ENCODE measurements at places on chromosomes 13 and 19.

GRCh38 chr19:41792513-41793413 is 3.6 kb upstream of the CEACAM3 start:
- DNase-seq: peak; percentile 55

DNA sequence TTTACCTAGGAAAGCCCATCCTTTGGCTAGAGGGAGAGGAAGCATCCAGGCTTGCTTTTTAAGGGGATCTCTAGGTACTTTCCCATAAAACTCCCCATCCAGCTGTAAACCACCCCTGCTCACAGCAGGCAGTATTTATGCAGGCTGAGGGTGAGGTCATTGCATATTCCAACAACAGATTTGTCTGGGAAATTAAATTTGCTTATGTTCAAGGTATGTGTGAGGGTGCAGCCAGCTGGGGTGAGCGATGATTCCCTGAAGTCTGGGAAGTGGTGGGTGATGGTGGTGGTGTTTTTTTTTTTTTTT is 96.3 kb upstream of the C1QTNF9B start:
- no peak for DNase-seq

DNA sequence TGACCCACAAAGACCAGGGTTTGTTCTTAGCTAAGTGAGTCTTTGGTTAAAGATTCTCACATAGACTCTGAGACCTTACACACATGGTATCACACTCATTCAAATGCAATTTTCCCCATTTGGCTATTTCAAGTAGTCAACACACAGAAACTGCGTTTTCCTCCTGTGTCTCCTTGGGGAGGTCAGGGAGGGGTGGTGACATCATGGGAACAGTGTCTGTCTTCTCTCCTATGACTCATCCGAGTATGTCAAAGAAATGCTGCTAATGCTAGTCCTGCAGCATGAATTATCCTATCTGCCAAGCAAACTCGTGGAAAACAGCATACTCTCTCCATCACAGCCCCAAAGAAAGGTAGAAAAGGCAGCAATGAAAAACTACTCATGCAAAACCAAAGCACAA is 100.2 kb downstream of the ENOX1 start:
- peak; percentile 17 for DNase-seq

- DNase-seq: no peak
These were observed 58.2 kb downstream of the USP12 start for GRCh38 chr13:27113436-27113835.

GRCh38 chr19:56905631-56906150 is 65.2 kb upstream of the PEG3 start:
- no peak for DNase-seq

DNA sequence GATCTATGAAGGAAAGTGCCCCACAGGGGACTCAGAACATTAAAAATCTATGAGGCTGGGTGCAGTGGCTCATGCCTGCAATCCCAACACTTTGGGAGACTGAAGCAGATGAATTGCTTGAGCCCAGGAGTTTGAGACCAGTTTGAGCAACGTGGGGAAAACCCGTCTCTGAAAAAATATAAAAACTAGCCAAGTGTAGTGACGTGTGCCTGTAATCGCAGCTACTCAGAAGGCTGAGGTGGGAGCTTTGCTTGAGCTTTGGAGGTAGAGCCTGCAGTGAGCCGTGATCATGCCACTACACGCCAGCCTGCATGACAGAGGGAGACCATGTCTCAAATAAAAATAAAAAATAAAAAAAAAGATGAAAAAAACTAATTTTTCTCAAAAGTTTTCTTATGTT is 1070.6 kb downstream of the PCDH9 start:
- DNase-seq: no peak

- no peak for DNase-seq
These were observed 30.0 kb upstream of the ZNRF4 start for GRCh38 chr19:5425260-5425659.

GRCh38 chr19:17536955-17537354 is 18.5 kb upstream of the COLGALT1 start:
- no peak for DNase-seq

GRCh38 chr19:31113293-31113692 is 235.9 kb downstream of the TSHZ3 start:
- no peak for DNase-seq

GRCh38 chr13:37014609-37015008 is 14.0 kb downstream of the EXOSC8 start:
- DNase-seq: no peak

GRCh38 chr19:38063928-38064327 is 156.9 kb downstream of the SIPA1L3 start:
- no peak for DNase-seq

DNA sequence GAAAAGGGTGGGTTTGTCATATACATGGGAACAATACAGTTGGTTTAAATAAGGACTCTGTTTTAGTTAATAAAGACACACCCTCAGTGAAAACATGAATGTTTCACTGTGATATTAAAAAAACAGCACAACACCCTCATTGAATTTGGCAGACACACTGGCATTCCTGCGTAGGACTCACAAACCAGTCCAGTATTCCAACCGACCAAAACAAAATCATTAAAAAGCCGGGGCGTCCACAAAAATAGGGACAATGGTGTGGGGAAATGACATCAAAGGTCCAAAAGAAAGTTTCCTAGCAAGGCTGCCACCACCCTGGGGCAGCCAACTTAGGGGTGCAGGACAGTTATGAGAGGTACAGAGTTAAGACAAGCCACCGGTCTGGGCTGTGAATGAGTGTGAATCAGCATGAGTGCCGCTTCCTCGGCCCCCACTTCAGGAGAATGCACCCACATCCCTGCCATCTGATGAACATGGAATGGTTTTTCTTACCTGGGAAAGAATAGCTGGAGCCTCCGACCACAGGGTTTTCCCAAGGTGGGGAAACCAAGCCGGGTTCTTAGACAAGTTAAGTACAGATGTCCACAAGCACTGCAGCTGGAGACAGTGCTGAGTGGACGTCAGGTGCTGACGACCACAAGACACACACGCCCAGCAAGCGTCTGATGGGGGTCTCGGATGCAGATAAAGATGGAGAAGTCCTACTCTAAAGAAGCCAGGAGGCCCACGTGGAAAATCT is 73.3 kb downstream of the KLF2 start:
- DNase-seq: no peak

DNA sequence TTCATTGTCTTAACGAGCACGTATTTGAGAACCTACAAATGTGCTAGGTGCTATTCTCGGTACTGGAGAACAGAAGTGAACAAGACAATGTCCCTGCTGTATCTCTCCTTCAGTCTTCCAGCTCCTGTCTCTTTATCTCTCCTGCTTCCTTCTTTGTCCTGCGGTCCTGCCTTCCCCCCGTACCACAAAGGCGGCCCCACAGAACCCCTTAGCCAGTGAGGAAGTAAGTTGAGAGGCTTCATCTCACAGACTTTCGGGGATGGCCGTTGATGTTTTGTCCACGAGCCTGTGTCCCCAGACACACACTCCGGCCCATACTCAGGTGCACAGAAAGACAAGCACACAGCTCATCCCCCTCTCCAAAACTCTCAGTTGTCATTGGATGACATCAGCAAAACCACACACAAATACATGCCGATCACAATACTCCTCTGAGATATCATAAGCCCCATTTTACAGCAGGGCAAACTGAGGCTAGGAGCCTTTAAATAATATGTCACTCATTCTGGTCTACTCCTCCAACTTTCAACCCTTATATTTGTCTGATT is 507 bp upstream of the SWSAP1 start:
- DNase-seq: no peak

- no peak for DNase-seq
These were observed 70.5 kb downstream of the GJA3 start for GRCh38 chr13:20090349-20090748.

DNA sequence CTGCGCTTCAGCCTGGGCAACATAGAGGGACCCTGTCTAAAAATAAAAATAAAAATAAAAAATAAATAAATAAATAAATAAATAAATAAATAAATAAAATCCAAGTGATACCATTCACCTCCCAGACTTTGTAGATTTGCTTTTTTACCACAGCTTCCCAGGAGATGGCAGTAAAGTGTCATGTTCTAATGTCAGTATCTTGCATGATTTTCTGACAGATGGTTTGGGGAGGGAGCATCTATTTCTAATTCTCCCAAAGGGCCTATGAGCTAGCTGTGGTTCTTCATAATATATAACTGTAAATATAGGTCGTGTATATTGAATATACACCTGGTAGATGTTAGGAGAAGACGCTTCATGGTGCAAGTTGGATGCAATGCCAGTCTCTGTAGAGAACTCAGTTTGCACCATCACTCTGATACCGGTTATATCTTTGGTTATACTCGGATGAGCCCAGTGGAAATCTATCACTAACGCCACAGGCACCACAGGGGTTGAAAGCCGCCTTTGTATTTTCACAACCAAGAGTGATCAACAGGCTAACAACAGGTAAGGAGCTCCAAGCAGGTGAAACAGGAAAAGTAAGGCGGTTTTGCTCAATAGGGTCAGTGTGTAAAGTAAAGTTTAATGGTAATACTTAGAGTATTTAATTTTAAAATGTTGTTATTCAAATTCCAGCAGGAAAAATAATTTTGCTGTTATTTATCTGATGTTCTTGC is 13.9 kb downstream of the APLP1 start:
- no peak for DNase-seq

GRCh38 chr13:101565317-101565716 is 112.8 kb downstream of the ITGBL1 start:
- no peak for DNase-seq

DNA sequence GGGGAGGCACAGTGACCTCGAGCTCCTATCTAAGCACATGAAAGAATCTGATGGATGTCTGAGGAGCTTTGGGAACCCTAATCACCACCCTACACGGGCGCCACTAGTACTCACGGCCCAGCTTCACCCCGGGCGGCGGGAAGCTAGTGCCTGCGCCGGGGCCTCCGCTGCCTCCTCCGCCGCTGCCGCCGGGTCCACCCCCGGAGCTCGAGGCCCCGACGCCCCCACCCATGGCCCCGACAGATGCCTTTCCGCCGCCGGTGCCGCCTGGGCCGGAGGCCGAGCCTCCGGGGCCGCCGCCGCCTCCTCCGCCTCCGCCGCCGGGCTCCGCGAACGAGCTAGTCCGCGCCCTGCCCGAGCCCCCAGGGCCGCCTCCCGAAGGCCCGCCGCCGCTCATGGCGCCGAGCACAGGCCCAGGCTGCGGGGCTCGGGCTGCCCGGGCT is 312 bp downstream of the GSK3A start:
- no peak for DNase-seq

DNA sequence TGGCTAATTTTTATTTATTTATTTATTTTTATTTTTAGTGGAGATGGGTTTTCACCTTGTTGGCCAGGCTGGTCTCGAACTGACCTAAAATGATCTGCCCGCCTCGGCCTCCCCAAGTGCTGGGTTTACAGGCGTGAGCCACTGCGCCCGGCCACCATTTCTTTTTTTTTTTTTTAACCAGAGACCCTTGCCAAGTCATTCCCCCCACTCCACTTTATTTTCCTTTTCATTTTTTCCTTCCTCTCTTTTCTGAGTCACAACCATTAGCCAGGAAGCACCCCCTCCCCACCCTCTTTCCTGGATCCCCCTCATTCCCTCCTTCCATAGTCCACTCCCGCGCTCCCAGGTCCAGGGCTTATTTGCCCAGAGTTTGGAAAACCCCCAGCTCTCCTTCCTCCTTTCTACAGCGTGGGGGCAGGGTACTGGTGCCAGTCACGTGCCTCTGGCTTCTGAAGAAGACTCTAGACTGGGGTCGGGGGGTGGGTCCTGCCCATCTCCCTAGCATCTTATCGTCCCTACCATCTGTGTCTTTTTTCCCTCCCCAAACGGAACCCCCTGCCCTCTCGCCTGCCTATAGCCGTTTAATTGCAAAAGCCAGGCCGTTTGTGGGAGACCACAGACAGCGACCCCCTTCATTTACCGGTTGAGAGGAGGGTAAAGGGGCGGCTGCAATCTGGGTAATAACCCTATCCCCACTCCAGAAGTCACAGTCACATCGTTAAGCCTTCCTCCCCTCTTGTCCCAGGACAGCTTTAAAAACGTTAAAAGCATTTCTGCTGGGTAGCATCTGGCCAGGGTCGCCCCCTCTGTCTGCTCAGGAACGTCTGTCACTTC is 1.1 kb upstream of the CALR start:
- peak; percentile 57 for DNase-seq

GRCh38 chr13:33448889-33449288 is 163.3 kb upstream of the STARD13 start:
- DNase-seq: no peak

DNA sequence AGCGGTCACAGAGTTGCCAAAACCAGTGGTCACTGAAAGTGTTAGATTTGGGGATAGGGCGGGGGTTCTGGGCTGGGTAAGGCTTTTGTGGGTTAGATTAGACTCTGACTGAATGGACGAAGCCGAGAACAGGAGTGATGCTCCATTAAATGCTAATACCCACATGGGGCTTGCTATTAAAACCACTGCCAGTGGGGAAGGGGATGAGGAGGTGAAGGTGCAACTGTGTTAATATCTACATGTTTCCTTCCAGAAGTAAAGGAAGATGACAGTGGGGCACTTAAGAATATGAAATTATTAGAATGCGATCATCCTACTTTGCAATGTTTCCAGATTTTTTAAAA is 573 bp upstream of the ZNF614 start:
- no peak for DNase-seq

GRCh38 chr13:99003851-99004471 is 26.1 kb upstream of the DOCK9 start:
- no peak for DNase-seq

DNA sequence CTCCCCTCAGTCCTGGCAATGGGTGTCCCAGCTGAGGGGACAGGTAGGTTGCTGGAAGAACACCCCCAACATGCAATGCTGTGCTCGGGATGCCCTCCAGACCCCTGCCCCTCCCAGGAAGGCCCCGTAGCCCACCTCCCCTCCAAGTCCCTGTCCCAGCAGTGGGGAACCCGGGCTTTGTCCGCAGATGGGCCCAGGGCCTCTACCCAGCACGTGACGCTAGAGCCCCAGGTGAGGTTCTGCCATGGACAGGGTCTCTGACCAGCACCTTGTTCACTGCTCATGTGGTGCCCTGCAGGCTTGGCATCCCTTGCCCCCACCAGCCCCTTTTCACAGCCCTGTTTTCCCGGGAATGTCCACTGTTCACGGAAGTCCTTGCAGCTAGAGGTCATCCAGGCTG is 220.0 kb upstream of the SGCG start:
- no peak for DNase-seq
